CD14-positive monocyte (primary cell): ENCODE measurements at places on chromosomes 16 and 17.
A peak's percentile ranks its signal among the peaks of the same experiment; 100 is the strongest.

GRCh38 chr17:19409509-19409908 is 1.5 kb upstream of the RNF112 start:
- no peaks in the 10 kb centered on the region for H3K4me1 ChIP-seq
- no peaks in the 10 kb centered on the region for H3K36me3 ChIP-seq
- no peak for DNase-seq
- H3K27me3 ChIP-seq = peaks cover 9% of the 10 kb centered on the region

DNA sequence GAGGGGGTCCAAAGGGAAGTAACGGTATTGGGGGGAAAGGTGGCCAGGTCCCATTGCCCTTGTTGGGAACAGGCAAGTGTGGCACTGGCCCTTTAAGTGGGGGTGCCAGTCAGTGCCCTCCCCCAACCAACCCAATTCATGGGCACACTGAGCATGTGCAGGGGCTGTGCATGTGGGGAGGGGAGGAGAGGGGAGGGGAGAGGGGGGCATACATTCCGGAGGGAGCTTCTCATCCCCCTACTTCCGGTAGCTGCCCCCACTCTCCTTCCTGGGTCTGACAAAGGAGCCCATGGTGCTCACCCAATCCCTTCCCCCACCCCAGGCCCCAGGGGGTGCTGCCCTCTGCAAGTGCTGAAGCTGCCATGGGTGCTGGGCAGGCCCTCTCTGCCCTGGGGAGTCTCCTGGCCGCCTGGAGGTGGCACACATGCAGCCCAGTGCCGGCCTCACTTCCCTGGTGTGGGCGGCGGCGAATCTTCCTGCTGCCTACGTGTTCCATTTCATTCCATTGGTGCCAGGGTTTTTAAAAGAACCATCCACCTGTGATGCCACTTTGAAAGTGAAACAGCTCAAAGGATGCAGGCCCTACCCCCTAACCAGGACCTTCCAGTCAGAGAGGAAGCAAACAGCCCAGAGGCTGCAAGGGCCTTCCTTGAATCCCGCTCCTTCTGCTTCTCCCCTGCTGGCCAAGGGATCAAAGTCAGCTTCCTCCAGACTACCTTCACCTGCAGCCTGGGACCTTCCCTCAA is 11.0 kb downstream of the HEXIM2 start:
- H3K27ac ChIP-seq = peak overlapping the region; percentile 92
- no peak for DNase-seq
- no peaks in the 10 kb centered on the region for H3K27me3 ChIP-seq
- H3K36me3 ChIP-seq = no peaks in the 10 kb centered on the region
- peaks cover 60% of the 10 kb centered on the region for H3K4me1 ChIP-seq

DNA sequence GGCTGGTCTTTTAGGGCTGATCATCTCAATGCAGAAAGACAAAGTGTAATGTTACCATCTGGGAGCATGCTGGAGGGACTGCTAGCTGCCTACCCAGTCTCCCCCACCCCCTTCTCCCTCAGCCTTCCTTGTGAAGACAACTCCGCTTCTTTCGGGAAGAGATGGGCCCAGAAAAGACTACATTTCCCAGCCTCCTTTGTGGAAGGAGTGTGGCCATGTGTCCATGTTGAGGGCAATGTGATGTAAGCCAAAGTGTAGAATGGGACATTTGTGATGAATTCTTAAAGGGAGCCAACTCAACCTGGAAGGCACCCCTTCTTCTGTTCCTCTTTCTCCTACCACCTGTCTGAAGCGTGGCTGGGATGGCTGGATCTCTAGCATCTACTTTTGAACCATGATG is 16.3 kb downstream of the ABCC12 start:
- no peaks in the 10 kb centered on the region for H3K36me3 ChIP-seq
- H3K4me1 ChIP-seq = no peaks in the 10 kb centered on the region
- H3K27ac ChIP-seq = no peak overlapping the region
- no peak overlapping the region for H3K4me3 ChIP-seq
- H3K27me3 ChIP-seq = no peaks in the 10 kb centered on the region
- DNase-seq = no peak

- no peak overlapping the region for H3K27ac ChIP-seq
- H3K27me3 ChIP-seq = no peaks in the 10 kb centered on the region
- no peak overlapping the region for H3K4me3 ChIP-seq
- no peaks in the 10 kb centered on the region for H3K36me3 ChIP-seq
- H3K4me1 ChIP-seq = no peaks in the 10 kb centered on the region
- no peak for DNase-seq
Measured at GRCh38 chr17:27667656-27668487, 36.9 kb downstream of the LGALS9 start.

- no peaks in the 10 kb centered on the region for H3K4me1 ChIP-seq
- no peak for DNase-seq
- no peak overlapping the region for H3K4me3 ChIP-seq
- no peaks in the 10 kb centered on the region for H3K36me3 ChIP-seq
- H3K27me3 ChIP-seq = peaks cover 31% of the 10 kb centered on the region
Measured at GRCh38 chr17:6070913-6071511, 833 bp downstream of the WSCD1 start.

GRCh38 chr16:64962786-64963185 is 159.1 kb downstream of the CDH11 start:
- no peaks in the 10 kb centered on the region for H3K27me3 ChIP-seq
- no peaks in the 10 kb centered on the region for H3K4me1 ChIP-seq
- no peaks in the 10 kb centered on the region for H3K36me3 ChIP-seq
- no peak overlapping the region for H3K27ac ChIP-seq

GRCh38 chr17:63382826-63383225 is 63.3 kb downstream of the CYB561 start:
- no peaks in the 10 kb centered on the region for H3K4me1 ChIP-seq
- no peaks in the 10 kb centered on the region for H3K36me3 ChIP-seq
- no peak overlapping the region for H3K4me3 ChIP-seq
- no peak overlapping the region for H3K27ac ChIP-seq
- no peaks in the 10 kb centered on the region for H3K27me3 ChIP-seq

DNA sequence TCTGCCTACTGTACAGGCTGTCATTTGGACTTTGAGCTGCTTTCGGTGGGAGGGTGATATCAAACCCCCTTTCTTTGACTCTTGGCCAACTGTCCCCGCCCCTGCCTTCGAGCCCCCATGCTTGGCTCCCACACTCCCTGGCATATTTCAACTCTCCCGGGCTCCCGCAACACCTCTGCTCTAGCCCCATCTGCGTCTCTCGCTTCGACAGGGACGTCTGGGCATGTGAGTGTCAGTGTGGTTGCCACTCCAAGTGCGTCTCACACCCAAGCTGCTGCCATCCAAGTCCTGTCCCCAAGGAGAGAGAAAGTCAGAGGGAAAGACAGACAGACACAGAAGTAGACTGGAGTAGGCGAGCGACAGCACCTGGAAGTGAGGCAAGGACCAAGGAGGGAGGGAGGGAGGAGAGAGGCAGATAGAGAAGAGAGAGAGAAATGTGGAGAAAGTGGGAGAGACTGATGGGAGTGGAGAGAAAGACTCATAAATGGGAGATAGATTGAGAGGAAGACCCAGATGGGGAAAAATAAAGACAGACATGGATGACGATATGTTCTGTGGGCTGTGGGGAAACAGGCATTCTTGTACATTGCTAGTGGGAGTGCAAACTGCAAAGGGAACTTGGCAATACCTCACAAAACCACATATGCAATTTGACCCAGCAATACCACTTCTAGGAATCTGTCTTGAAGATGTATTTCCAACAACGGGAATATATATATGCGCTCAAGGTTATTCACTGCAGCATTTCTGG is 11.8 kb downstream of the STARD3 start:
- no peaks in the 10 kb centered on the region for H3K27me3 ChIP-seq
- no peak overlapping the region for H3K4me3 ChIP-seq
- DNase-seq = no peak
- no peaks in the 10 kb centered on the region for H3K4me1 ChIP-seq

- no peak overlapping the region for H3K4me3 ChIP-seq
- no peaks in the 10 kb centered on the region for H3K4me1 ChIP-seq
- no peaks in the 10 kb centered on the region for H3K36me3 ChIP-seq
- H3K27ac ChIP-seq = no peak overlapping the region
- DNase-seq = no peak
Measured at GRCh38 chr17:34930283-34930682, 31.0 kb downstream of the CCT6B start.

- no peaks in the 10 kb centered on the region for H3K36me3 ChIP-seq
- H3K27me3 ChIP-seq = no peaks in the 10 kb centered on the region
- peaks cover 80% of the 10 kb centered on the region for H3K4me1 ChIP-seq
- H3K27ac ChIP-seq = peak overlapping the region; percentile 40
Measured at GRCh38 chr16:56860226-56861020, 4.6 kb upstream of the SLC12A3 start.

DNA sequence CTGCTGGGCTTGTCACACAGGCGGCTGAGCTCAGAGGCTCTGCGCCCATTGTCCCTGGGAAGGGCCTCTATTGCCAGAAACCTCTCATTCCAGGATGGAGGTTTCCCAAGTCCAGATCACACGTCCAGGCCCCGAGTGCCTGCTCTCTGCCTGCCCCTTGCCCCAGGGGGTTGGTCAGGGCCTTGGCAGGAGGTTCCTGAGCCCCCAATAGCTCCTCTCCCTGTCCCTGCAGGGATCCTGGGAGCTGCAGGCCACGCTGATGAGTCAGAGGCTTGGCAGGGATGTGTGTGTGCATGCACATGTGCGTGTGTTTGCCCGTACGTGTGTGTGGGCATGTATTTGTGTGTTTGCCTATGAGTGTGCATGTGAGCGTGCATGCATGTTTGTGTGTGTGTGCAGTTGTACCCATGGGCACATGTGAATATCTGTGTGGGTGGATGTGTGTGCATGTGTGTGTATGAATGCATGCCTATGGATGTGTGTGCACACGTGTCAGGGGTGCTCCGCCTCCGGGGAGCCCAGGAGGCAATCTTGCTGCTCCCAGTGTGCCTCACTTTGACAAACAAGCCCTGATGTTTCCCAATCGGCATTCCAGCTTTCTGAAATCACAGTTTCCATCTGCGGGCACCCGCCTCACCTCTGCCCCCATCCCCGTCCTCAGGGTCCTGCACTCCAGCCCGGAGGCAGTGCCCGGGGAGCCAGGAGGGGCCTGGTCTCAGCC is 98.4 kb upstream of the GSE1 start:
- no peaks in the 10 kb centered on the region for H3K36me3 ChIP-seq
- DNase-seq = no peak
- no peak overlapping the region for H3K27ac ChIP-seq
- no peaks in the 10 kb centered on the region for H3K4me1 ChIP-seq
- H3K27me3 ChIP-seq = no peaks in the 10 kb centered on the region

- no peak overlapping the region for H3K4me3 ChIP-seq
- H3K27ac ChIP-seq = no peak overlapping the region
- no peaks in the 10 kb centered on the region for H3K27me3 ChIP-seq
Measured at GRCh38 chr16:8402981-8403843, 187.1 kb downstream of the TMEM114 start.

DNA sequence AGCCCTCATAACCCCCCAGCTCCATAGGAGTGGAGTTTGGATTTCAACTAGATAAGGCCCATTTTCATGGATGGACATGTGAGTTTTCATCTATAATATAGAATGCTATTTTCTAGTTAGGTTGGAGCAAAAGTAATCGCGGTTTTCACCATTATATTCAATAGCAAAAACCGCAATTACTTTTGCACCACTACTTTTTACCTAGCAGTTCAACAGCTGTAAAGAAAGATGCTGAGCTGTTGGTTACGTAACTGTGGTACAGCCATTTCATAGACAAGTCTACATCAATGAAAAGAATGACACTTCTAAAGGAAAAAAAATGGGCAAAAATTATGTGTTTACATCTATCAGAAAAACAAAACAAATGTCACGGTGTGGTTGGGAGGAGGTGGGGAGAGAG is 507.7 kb downstream of the MAF start:
- no peaks in the 10 kb centered on the region for H3K36me3 ChIP-seq
- H3K27me3 ChIP-seq = no peaks in the 10 kb centered on the region
- peak; percentile 20 for DNase-seq
- no peak overlapping the region for H3K4me3 ChIP-seq

DNA sequence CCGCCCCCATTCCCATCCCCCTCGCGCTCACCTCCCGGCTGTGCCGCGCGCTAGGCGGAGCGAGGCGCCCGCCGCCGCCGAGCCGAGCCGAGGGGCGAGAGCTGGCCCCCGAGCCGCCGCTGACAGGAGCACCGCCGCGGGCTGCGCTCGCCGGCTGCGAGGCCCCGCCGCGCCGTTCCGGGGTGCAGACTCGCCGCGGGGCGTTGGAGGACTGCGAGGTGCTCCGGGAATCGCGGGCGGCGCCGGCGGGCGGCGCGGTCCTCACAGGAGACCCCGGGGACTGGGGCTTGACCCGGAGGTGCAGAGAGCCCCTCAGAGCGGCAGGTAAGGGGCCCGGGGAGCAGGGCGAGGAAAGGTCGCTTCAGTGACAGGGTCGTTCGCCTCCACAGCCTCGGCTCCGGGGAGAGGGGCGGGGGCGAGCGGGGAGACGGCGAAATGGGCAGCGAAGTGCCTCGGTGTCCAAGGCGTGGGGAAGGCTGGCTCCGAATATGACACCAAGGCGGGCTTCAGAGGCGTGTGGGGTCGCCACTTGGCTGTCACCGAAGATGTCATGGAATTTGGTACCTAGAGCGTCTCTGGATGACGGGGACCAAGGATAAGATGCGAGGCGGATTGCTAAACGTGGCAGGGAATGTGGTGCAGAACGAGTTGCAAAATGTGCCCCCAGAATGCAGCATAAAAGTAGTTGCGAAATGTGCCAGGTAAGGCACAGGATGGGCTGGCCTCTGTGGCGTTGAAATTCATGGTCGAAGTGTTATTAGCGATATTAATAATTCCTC is 580 bp downstream of the TANC2 start:
- peaks cover 22% of the 10 kb centered on the region for H3K4me1 ChIP-seq
- no peaks in the 10 kb centered on the region for H3K36me3 ChIP-seq
- peak overlapping the region; percentile 48 for H3K27ac ChIP-seq
- no peak for DNase-seq

GRCh38 chr17:30321314-30321713 is 12.5 kb downstream of the TMIGD1 start:
- DNase-seq = no peak
- H3K27me3 ChIP-seq = no peaks in the 10 kb centered on the region
- peaks cover 19% of the 10 kb centered on the region for H3K4me1 ChIP-seq
- no peak overlapping the region for H3K4me3 ChIP-seq
- H3K27ac ChIP-seq = no peak overlapping the region
- H3K36me3 ChIP-seq = no peaks in the 10 kb centered on the region

DNA sequence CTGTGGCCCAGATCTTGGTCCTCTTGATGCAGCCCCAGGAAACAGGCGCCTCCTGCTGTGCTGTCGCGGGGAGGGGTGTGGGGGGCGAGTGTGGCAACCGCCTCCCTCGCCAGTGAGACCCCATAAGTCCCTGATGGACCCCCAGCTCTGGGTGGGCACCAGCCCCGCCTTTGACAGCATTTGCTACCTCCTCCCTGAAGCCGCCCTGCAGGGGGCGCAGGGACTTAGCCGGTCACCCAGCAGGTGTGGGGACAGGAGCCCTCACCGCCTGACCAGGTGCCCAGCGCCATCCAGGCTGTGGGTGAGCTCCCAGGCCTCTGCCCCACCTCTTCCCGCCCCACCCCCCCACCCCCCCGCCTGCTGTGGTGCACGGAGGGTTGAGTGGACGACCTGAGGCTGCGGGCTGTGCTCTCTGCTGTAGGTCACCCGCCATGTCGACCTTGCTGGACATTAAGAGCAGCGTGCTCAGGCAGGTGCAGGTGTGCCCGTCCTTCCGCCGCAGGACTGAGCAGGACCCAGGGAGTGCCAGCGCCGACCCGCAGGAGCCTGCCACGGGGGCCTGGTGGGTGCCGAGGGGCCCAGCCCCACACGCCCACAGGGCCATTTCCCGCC is 4.8 kb downstream of the BAIAP3 start:
- H3K36me3 ChIP-seq = no peaks in the 10 kb centered on the region
- H3K4me1 ChIP-seq = peaks cover 24% of the 10 kb centered on the region
